ENCODE measurements at places on chromosomes 3 and 15.

DNA sequence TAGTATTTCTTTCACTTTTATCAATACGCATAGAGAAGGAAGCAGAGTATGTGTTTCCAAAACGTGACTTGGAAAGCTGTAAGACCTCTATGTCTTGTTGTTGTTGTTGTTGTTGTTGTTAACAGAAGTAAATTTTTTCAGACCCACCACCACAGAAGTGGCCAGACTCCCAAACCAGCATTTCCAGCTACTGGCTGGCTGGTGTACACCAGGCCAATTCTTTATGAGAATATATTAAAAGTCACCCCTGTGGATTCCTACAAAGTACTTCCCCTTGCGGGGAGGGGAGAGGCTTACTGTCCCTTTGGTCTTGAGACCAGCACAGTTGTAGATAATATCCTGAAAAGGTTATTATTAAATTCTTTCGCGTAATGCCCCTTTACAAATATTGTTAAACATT lies 1.6 kb upstream of the FOXP1 start:
- no peak for DNase-seq

- DNase-seq, result no peak
These were observed 464.2 kb downstream of the MECOM start for GRCh38 chr3:169199283-169199682.

DNA sequence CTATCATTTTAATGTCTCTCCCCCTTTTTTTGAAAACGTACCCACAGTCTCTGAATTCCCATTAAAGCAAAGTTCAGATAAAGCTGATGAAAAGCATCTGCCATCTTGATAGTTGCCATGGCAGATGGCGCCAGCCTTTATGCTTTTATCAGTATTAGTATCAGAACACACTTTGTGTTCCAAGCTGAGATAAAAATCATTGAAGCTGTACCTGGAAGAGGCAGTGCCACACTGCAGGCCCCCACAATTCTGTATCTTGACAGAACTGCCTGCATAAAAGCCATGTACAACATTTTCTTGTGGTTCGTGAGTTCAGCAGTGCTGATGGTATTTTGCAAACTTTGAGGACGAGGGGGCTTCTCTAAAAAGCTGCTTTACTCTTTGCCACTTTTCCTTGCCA lies 311.7 kb downstream of the SATB1 start:
- no peak for DNase-seq

- peak; percentile 70 for DNase-seq
These were observed 371.7 kb upstream of the GBE1 start for GRCh38 chr3:82133070-82133606.

GRCh38 chr3:40828741-40829415 lies 304.1 kb downstream of the ZNF621 start:
- DNase-seq, result no peak

DNA sequence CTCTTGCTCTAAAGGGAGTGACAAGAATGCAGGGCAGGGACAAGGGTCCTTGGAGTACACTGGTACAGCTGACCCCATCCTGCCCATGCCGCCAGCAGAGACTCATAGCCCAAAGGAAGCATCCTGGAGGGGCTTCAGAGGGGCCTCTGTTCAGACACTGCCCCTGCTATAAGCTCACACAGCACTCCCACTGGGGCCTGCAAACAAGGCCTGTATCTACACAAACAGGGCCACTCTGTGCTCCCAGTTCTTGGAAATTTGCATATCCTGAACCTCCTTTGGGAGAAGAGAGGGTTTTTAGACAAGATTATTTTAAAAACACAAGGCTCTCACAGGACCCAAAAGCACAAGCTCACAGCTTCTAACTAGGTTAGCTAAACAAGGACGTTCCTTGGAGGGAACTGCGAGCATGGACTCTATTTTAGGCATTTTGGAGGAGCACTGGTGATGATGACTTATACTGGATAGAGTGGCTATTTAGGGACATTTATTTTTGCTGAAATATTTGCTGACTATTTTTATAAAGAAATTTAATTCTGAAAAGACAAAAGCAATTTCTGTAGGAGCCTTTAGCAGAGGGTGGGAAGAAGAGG lies 16.4 kb upstream of the ANKRD34C start:
- no peak for DNase-seq

- peak; percentile 54 for DNase-seq
These were observed 12.3 kb upstream of the DENND4A start for GRCh38 chr15:65804252-65804931.
